ENCODE measurements at places on chromosomes 12 and 14.
A peak's percentile ranks its signal among the peaks of the same experiment; 100 is the strongest.

DNA sequence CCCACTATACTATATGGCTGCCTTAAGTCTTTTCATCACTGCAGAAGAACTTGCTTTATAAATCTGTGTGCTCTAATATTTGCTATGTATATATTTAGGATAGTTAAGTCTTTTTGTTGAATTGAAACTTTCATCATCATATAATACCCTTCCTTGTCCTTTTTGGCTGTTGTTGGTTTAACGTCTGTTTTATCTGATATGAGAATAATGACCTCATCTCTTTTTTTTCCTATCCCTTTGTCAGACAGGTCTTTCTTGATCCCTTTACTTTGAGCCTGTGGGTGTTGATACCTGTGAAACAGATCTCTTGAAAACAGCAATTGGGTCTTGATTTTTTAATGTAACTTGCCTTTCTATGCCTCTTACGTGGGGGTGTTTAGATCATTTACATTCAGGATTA is 316.3 kb downstream of the TMTC2 start:
- DNase-seq = no peak

DNA sequence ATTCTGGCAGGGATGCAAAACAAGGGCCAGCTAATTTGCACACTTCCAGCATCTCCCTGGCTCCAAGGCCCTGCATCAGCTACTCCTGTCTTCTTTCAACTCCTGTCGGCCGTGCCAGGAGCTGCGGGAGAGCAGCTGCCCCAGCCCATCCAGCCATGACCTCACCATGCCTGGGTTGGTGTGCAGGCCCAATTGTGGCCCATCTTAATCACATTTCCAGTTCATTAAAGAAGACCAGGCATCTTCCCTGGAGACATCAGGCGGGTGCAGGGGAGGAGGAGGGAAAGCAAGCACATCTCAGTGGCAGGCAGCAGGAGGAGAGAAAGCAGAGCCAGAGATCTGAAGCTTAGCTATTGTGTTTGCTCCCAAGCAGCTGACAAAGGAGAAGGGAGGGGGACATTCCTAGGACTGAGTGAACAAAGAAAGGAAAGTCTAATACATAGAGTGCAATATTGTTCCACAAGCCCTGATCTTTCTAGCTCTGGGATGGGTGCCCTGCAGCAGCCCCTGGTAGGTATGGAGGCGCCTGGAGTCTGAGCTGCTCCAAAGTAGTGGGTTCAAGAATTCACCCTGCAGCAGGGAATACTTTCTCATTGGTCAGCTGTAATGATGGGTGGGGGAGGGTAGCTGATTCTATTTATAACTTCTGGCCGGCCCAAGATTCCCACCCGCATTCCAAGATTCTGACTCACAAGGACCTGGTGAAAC is 40.1 kb downstream of the VWF start:
- DNase-seq = no peak

- DNase-seq = no peak
Observed at GRCh38 chr14:52117111-52117832, 48.4 kb upstream of the NID2 start.

DNA sequence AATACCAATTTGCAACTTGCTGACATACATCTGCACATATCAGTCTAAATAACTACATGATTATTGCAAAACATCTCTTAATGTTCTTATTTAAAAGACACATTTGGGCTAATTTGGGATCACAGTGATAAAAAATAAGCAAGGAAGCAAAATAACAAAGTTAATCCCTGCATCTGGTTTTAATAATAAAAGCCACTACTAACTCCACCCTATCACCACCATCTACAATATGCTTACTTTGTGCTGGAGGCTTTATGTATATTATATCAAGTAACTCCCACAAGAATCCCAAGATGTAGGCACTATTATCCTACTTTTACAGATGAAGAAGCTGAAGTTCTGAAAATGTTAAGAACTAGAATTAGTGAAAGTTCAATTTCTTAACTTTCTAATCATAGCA is 45.7 kb downstream of the TAOK3 start:
- no peak for DNase-seq

DNA sequence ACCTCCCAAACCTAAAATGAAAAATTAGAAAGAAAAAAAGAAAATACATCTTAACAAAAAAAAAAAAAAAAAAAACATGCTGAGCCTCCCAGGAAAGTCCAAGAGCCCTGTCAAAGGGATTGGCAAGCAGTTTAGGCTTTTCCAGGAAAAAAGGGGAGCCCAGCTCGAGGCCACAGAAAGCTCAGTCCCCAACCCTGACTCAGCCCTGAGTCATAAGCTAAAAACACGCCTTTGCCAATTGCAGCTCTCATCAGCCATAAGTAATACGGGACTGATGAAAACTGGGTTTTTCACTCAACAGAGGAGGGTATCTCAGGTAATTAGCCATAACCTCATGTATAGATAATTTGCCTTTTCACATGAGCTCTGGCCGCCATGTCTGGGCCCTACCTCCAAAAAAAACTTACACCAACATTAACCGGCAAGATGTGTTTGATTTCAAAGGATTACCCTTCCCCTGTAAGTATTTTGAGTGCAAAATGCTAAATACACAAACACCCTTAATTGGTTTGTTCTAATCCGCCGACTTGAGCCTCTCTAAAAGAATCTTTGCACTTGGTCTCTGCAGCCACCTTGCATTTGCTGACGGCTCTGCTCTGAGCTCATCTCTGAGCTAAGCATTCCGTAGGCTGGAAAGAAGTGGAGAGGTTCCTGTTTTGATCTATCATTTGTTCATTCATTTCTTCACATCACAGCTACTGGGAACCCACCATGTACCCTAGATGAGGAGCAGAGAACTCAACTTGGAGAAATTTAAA is 319.2 kb downstream of the BCL11B start:
- no peak for DNase-seq

- no peak for DNase-seq
Observed at GRCh38 chr12:124207049-124207448, 87.8 kb upstream of the RFLNA start.

DNA sequence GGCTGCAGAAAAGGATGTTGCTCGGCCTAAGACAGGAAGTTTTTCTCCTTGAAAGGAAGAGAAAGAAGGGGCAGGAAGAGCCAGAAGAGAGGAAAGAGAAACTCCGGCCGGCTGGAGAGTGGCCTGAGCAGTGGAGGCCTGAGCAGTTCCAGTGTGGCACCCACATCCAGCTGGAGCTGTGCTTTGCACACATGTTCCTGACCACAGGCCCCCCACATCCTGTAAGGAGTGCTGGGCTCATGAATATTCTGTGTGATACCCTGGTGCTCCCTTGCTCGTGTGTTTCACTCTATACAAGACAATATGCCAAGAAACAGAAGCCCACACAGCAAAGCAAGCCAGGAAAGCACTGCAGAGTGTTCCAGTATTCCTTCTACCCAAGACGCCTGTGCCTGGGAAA is 27.1 kb downstream of the POLE start:
- no peak for DNase-seq

- DNase-seq = no peak
Observed at GRCh38 chr14:73125169-73125588, 11.1 kb upstream of the PSEN1 start.

DNA sequence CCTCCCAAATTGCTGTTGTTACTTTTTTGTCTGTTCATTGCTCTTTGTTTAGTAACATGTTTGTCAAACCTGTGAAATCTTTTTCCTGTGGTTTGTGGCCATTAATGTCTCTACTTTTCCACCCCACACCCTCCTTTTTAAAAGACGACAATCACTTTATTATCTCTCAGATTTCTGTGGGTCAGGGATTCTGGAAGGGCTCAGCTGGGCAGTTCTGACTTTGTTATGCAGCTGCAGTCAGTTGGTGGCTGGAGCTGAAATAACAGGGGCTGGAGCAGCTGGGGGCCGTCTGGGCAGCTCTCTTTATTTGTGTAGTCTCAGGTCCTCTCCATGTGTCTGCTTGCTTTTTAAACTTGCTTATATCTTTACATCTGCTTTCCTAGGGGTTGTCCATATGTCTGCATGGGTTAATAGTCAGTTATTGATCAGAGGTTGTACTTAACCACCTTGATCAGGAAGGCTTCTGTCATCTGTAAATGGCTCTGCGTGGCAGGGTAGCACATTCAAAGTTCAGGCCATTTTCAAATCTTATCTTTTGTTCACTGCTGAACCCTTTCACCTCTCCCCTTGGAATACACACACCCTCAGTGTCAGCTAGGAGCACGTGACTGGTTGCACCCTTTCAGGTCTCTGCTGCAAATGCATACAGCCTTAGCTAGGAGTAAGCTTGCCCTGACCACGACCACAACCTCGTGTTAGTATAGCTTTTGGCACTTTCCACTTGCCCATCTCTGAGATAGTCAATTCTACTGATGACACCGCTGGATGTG is 27.9 kb downstream of the BORCS5 start:
- DNase-seq = peak; percentile 18

DNA sequence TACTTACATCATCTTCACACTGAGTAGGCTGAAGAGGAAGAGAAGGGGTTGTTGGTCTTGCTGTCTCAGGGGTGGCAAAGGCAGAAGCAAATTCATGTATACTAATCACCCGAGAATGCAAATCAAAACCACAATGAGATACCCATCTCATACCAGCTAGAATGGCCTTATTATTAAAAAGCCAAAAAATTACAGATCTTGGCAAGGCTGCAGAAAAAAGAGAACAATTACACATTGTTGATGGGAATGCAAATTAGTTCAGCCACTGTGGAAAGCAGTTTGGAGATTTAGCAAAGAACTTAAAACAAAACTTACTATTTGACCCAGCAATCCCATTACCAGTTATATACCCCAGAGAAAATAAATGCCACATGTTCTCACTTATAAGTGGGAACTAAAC is 154.9 kb downstream of the SEC23A start:
- no peak for DNase-seq

DNA sequence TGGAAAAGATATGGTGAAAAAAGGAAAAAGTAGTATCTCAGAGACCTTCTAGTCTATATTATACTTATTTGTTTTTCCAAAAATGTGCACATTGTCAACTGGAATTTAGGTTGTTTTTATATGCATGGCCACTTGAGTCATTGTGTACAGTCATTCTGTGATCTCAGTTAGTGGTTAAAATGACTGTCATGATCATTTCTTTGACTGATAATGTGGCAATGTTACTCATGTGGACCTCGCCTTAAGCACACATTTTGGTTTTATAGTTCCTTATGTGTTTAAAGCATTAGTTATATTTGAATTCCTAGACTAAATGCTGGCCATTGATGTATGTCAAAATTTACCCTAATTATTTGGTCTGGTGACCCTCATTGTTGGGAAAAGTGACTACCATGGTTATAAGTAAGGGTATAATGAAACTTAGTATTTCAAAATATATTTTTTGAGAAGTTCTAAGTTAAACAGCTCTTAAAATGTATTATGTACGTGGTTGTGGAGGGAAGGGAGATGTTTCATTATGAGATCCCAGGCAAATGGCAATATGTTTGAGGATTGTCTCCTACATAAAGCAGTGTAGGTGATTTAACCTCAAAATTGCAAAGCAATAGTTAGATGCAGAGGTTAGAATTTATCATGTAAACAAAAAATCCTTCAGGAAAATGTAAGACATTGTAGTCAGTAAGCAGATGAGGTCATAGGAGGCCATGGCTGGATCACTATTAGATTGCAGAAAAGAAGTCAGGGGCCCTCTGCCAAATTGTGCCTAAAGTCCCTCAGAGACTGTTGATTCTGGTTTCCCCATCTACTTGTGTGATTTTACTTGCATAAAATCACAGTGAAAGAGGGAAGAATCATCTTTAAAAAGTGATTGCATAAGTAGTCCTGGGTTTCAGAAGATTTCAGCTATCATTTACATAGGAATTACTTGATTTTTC is 17.5 kb downstream of the PNMA1 start:
- DNase-seq = no peak

GRCh38 chr12:106136263-106136662 is 2.5 kb downstream of the NUAK1 start:
- DNase-seq = peak; percentile 63

GRCh38 chr12:58894040-58894439 is 26.3 kb downstream of the LRIG3 start:
- no peak for DNase-seq

- DNase-seq = no peak
Observed at GRCh38 chr12:27583057-27583797, 59.2 kb downstream of the PPFIBP1 start.

DNA sequence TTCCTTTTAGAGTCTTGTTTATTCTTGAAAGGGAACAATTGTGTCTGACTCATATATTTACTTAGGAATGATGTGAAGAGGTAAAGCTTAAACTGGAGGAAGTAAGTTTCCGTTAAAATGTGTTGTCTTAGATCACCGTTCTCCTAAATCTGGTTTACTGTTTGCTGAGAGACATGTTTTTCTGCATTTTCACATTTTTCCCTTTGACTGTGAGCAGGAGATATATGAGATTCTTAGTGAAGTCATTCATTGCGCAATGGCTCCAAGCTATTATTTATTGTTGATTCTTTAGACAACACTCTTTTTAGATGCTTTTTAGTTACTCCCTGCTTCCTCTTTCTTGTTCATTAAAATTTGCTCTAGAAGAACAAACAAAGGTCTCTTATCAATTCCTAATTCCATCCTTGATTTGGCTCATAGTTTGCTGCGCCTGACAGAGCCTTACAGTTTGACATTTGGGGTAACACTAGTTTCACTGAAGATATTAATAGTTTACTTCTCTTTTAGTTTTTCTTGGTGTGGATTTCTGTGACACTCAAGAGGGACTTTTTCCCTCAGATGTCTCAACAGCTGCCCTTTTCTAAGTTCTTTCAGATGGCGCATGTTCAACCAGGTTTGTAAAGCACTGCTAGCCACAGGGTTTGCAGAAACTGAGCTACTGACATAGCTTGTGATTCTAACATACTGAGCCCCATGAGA is 11.4 kb downstream of the CLECL1 start:
- DNase-seq = no peak

DNA sequence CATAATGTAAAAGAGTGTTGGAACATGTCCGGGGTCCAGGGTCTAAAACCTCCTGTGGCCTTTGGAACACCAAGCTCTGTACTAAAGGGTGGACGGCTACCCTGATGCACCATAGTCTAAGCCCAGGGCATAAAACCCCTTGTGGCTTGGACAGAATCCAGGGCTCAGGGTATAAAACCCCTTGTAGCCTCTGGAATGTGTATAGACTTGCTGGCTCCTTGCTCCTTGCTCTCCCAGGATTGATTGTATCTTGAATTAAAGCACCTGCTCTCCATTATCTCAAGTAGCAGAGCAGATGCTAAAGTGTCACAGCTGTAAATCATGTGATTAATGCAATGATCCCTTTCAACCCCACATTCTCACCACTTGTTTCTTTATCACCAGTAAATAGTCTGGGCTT is 556.5 kb downstream of the LRFN5 start:
- DNase-seq = no peak

DNA sequence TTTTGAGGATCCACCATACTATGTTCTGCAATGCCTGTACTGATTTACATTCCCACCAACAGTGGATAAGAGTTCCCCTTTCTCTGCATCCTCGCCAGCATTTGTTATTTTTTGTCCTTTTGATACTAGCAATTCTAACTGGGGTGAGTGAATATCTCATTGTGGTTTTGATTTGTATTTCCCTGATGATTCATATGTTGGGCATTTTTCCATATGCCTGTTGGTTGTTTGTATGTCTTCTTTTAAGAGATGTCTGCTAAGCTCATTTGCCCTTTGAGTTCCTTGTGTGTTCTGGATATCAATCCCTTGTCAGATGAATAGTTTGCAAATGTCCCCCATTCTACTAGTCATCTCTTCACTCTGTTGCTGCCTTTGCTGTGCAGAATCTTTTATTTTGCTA is 49.0 kb upstream of the MSRB3 start:
- DNase-seq = no peak

Data from activated CD4-positive, alpha-beta T cell treated with anti-CD3 and anti-CD28 coated beads, Interleukin-2, amount 50 U/mL, for 24 hours (primary cell).